ENCODE measurements at places on chromosomes 7 and 10.

DNA sequence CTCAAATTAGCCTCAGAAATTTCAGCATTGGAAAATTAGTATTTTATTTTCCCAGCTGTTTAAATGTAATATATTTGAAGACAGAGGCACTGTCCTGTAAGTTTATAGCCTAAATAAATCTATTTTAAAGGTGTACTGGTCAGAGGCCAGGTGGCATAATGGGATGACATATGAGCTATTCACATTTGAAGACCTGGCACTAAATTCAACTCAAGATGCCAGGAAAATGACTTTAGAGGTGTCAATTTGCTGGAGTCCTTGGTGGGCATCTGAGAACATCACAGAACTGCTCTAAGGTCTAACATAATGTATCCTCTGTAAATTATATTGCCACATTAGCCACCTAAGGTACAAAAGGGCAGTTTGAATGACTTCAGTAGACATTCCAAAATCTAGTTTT lies 348.9 kb upstream of the BMPER start:
- no peak for DNase-seq

DNA sequence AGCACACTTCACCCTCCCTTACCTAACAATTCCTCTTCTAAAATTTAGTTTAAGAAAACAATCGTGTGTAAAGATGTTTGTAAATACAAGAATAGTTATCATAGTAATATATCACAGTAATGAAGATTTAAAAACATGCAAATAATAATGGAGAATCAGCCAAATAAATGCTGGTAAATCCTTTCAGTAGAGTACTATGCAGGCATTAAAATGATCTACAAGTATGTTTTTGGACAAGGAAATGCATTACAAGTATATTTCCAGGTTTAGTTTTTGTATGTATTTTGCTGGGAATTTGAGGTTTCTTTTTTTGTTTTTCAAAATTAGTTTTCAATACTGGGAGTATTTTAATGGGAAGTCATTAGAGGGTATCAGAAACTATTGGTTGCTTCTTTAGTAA lies 22.7 kb downstream of the TPST1 start:
- DNase-seq = no peak

GRCh38 chr7:52547308-52547910 lies 488.0 kb upstream of the POM121L12 start:
- DNase-seq = no peak

GRCh38 chr10:104256335-104256961 lies 1.8 kb downstream of the GSTO1 start:
- DNase-seq = no peak

DNA sequence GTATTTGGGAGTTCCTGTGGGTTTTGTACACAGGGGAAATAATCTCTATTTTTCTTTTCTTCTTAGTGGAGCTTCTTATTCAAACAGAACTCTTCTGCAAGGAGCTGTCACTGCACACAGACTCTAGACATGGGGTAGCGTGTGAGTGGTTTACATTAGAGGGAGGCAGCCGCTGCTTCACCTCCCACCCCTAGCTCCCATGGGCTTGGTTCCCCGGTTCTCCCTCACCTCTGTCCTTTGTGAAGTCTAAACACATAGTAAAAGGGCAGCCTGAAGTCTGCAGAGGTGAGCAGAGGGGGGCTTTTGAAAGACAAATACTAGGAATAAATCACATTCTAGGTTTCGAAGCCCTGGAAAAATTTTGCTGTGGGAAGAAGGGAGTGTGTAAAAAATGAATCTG lies 5.5 kb downstream of the ASB4 start:
- DNase-seq = no peak

GRCh38 chr7:7138897-7139296 lies 43.4 kb upstream of the C1GALT1 start:
- no peak for DNase-seq

GRCh38 chr7:114209968-114210367 lies 204.6 kb upstream of the FOXP2 start:
- no peak for DNase-seq

DNA sequence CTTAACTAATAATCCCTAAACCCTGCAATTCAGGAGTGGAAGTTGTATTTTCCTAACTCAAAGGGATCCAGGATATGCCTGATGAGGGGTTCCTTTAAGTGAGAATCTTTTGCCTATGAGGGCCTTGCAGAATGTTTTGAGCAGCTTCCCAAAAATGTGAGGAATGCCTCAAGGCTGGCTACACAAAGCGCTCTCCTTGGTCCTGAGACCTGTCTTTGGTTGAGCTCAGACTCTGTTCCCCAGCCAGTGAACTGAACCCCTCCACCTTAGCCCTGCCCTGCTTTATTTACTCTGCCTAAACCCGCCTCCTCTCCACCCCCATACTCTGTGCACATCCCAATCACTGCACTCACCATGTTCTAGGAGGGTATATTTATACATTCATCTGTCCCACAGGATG lies 108.6 kb downstream of the NRCAM start:
- no peak for DNase-seq

- no peak for DNase-seq
Measured at GRCh38 chr10:65818990-65819389, 1106.8 kb upstream of the LRRTM3 start.

DNA sequence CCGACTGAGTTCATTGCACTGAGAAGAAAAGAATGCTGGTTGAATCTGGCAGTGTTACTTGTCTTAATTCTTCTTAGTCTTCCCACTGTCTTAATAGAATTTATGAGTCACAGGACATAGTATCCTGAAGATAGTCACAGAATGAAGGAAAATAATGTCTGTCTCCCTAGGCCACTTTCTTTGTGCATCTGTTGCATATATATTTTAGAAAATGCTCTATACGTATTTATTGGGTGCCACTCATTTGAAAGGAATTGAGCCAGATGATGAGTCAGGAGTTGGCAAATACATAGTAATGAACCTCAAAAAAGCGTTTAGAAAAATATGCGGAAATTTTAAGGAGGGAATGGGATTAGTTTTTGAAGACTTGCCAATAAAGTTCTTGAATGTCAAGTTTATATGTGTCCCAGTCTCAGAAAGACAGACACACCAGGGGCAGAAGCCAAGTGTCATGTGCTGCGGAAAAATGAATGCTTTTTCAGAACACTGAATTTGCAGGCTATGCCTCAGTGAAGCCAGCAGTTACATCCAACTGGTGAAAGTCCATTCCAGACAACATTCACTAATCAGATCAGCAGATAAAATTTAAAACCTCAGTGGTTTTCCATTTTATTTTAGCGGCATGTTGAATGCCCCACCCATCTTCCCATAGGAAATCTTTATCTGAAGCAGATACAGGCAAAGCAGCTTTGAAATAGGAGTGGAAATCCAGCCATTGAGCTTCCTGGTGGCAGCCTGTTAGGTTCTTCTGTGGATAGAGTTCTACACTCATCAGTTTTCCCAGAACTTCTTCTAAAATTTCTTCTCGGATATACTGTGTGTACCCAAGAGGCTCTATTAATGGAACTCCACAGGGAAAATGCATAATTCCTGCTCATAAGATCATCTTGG lies 308.4 kb downstream of the BICC1 start:
- DNase-seq = peak; percentile 82

DNA sequence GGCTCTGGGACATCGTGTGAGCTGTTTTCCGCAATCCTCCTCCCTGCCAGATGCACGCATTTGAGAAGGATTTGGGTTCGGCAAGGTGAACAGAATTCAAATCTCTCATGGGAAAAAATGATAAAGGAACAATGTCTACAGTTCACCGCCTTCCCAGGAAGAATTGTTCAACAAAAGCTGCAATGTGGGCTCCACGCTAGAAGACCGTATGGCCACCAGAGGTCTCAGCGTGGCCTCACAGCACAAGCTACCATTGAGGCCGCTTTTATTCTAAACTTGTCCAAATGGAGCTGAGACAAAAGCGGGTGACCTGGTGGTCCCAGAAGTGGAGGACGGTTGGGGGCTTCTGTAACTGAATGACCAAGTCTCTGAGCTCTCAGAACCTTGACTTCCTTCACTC lies 733.1 kb downstream of the PARD3 start:
- DNase-seq = no peak

DNA sequence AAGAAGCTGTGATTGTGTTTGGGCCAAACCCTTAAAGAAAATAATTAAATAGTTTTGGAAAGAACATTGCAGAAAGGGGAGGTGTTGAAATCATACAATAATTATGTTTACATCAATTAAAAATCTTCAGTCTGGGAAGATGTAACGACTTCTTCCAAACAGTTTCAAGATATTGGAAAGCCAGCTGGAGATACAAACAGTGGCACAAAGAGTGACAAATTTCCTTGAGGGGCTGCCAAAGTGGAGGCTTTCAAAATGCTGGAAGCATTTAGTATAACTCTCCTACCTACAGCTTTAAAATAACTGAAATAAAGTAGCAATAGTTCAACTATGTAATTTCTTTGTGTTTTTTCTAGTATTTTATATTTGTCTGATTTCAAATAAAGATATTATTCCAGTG lies 405.0 kb downstream of the DNAJB9 start:
- DNase-seq = no peak

GRCh38 chr7:135723411-135723810 lies 4.6 kb downstream of the SLC13A4 start:
- no peak for DNase-seq

DNA sequence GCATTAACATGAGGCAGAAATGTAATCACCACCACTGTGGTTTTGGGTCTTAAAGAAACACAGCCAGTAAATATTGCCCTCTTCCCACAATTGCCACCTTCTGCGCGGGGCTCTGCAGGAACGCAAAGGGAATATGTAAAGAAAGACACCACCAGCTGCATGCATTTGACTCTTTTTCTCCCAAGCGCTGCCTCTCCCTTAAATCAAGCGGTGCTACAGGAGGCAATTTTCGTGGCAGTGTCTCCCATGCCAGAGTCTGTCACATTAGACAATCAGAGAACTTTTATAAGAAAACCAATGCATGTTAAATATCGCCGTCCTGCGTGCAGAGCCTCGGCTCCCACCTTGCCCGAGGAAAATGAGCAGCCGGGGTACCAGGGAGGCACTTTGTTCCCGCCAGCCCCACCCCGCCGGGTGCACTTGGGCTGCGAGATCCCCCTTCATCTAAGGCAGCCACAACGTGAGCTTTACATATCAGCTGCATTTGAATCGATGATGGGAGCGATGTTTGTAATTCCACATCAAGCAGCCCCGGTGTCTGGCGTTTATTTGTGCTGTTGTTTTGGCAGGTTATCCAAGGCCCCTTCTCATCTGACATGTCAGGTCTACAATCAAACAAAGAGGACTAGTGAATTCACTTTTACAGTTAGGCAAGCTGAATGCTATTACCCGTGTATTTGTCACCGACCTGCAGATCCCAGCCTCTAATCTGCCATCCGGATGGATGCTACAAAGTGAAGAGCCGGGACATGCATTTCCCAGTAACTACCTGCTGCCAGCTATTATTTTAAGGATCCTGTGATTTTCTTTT lies 72.3 kb upstream of the MGMT start:
- no peak for DNase-seq

- no peak for DNase-seq
Measured at GRCh38 chr10:97788552-97789442, 17.0 kb upstream of the SFRP5 start.

DNA sequence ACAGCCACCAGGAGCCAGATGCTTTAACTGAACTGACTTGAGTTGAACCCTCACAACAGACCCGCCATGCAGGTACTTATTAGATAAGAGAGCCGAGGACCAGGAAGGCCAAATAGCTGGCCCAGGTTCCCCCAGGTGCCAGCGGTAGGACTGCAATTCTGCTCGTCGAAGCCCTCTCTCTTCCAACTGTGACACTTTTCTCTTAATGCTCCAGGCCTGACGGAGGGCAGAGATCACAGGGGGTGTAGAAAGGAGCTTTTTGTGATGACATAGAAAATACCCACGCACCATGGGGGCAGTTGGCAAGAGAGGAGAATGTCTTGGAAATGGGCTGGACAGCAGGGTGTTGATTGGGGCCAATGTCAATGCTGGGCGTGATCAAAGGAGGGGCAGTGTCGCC lies 208.5 kb downstream of the PLXNA4 start:
- no peak for DNase-seq

GRCh38 chr10:20771051-20771450 lies 126.1 kb downstream of the NEBL start:
- no peak for DNase-seq

GRCh38 chr10:125158601-125159485 lies 1.5 kb downstream of the CTBP2 start:
- no peak for DNase-seq

GRCh38 chr7:142412551-142413193 lies 154.8 kb upstream of the PRSS58 start:
- DNase-seq = no peak

Data from skeletal muscle cell (primary cell).